ENCODE measurements at places on chromosomes 16 and 17. TPM values are rescaled to one million over a fixed set of nuclear protein-coding genes. Genes with fewer than 3 reads are reported as not detected.

The SDR42E2 gene
- not detected for total RNA-seq

The CORO1A gene
- total RNA-seq: 8.4 TPM

GRCh38 chr17:4506175-4506813 lies 7.6 kb downstream of the SPNS2 start:
- H3K36me3 ChIP-seq: no peaks in the 10 kb centered on the region
- no peaks in the 10 kb centered on the region for H3K27me3 ChIP-seq
- H3K4me3 ChIP-seq: no peak overlapping the region
- no peak overlapping the region for H3K27ac ChIP-seq
- no peak for DNase-seq
- H3K4me1 ChIP-seq: peaks cover 17% of the 10 kb centered on the region

DNA sequence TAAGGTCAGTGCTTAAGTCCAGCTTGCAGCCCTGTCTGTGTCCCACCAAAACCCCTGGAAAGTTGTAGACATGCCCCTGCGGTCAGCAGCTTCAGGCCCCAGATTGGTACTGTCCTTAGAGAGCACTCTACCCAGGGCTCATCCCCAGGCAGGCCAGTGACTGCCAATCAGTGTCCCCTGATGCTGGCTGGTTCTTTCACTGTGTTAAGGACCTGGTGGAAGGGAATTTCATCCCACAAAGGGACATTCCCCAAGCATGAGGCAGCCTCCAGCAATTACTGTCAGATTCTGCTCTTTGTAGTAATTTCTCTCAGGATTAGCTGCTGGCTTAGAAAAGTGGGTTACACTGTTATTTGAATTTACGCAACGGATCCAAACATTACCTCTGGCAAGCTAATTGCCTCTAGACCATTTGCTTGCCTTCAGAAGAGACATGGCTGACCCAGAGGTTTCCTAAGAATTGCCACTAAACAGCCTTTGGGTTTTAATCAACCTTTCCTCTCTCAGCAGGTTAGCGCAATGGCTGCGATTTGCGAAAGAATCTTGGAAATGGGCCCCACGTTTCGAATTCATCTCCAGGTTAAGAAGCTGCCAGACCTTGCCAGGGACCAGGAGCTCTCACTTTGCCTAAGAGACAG lies 5.9 kb downstream of the IRX6 start:
- H3K27ac ChIP-seq: no peak overlapping the region
- H3K4me3 ChIP-seq: no peak overlapping the region
- no peaks in the 10 kb centered on the region for H3K4me1 ChIP-seq
- no peaks in the 10 kb centered on the region for H3K27me3 ChIP-seq
- DNase-seq: no peak

DNA sequence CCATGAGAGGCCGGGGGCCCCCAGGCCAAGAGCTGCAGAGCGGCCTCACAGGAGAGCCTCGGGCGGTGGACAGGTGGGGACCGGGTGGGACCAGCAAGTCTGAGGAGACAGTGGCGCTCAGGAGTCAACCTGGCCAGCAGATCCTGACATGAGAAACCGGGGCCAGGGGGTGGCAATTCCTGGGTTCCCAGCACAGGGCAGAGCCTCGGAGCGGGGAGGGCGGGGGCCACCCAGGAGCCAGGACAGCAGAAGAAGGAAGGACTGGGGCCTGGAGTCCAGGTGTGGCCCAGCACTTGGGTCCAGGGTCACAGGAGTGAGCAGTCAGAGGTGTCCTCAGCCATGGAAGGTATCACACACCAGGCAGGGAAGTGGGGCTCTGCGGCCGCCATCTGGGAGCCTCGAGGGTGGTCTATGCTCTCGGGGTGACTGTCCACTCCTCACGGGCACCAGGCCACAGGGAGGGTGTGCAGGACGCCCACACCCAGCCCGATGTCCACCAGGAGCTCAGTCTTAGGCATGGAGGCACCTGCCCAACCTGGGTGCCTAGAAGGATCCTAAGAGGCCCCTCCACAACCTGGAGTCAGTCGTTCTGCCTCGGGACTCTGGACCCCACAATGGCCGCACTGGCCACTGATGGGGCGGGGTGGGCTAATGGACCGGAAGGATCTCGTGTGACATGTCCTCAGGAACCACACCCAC lies 29.1 kb downstream of the PIEZO1 start:
- DNase-seq: no peak
- peak overlapping the region; percentile 34 for H3K27ac ChIP-seq
- no peaks in the 10 kb centered on the region for H3K36me3 ChIP-seq
- no peaks in the 10 kb centered on the region for H3K27me3 ChIP-seq
- H3K4me3 ChIP-seq: peak overlapping the region; percentile 32

The PIRT gene
- not detected for total RNA-seq

DNA sequence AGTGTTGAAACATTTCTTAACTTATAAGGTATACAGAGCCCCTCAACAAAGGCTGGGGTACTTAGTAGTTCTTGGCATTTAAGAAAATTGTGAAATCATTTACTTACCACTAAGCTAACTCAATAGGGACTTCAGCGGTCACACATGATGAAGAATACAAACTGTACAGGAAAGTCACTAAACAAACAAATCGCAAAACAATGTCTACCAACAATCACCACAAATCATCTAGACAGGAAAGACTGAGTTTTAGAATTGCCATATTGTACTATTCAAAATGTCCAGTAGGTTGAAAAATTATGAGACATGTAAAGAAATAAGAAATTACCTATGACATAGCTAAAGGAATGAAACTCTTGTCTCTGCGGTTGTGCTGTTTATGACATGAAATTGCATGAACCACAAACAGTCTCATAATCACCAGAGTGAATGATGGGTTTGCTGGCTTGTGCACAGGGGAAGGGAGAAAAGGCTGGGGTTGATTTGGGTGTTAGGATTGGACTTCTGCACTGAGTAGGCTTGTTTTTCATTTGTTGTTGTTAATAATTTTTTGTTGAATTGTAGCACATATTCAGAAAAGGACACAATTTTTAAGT lies 441.1 kb upstream of the MON1B start:
- H3K4me1 ChIP-seq: peaks cover 16% of the 10 kb centered on the region
- H3K27me3 ChIP-seq: no peaks in the 10 kb centered on the region
- no peaks in the 10 kb centered on the region for H3K36me3 ChIP-seq
- peak overlapping the region; percentile 42 for H3K27ac ChIP-seq

GRCh38 chr17:64694207-64694606 lies 32.1 kb upstream of the SMURF2 start:
- H3K27ac ChIP-seq: peak overlapping the region; percentile 77
- H3K27me3 ChIP-seq: no peaks in the 10 kb centered on the region
- peaks cover 25% of the 10 kb centered on the region for H3K4me1 ChIP-seq
- DNase-seq: peak; percentile 99
- H3K36me3 ChIP-seq: no peaks in the 10 kb centered on the region

DNA sequence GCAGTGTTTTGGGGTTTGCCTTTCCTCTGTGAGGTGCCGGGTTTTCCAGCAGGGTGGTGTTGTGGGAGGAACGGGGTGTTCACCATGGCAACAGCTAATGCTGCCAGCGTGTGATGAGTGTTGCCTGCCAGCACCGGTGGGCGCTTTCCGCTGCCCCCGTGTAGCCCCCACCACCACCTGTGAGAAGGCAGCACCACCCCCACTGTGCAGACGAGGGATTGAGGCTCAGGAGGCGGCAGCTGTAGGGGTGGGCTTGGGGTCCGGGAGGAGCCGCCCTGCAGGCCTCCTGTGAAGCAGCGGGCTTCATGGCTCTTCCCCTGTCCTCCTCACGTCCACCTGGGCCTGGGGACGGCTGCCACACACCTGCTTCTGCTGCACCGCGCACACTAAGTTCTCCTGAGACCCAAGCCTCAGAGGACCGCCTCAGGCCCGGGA lies 5.2 kb downstream of the RAB40C start:
- H3K27ac ChIP-seq: no peak overlapping the region
- peaks cover 28% of the 10 kb centered on the region for H3K4me1 ChIP-seq
- no peak for DNase-seq
- H3K4me3 ChIP-seq: no peak overlapping the region
- H3K36me3 ChIP-seq: no peaks in the 10 kb centered on the region

DNA sequence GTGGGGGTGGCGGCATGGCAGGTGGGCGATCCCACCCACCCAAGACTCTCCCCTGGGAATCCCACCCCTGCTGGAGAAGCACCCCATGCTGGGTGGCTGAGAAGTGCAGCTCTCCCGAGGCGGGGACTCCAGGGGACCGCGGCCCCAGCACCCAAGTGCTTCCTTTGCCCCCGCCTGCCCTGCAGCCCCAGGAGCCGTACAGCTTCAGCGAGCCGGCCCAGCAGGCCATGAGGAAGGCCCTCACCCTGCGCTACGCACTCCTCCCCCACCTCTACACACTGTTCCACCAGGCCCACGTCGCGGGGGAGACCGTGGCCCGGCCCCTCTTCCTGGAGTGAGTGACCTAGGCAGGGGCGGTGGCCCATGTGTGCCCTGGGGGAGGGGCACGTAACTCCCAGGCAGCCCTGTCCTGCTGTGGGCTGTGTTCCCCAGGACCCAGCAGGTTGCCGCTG lies 11.7 kb downstream of the GAA start:
- H3K36me3 ChIP-seq: no peaks in the 10 kb centered on the region
- H3K27me3 ChIP-seq: no peaks in the 10 kb centered on the region
- no peak overlapping the region for H3K4me3 ChIP-seq

- DNase-seq: no peak
- no peaks in the 10 kb centered on the region for H3K27me3 ChIP-seq
- no peaks in the 10 kb centered on the region for H3K36me3 ChIP-seq
- peaks cover 8% of the 10 kb centered on the region for H3K4me1 ChIP-seq
- H3K4me3 ChIP-seq: no peak overlapping the region
- no peak overlapping the region for H3K27ac ChIP-seq
Observed at GRCh38 chr17:31111183-31111582, 16.4 kb downstream of the NF1 start.

The NPIPB13 gene
- 0.29 TPM for total RNA-seq

The TAC4 gene
- not detected for total RNA-seq

DNA sequence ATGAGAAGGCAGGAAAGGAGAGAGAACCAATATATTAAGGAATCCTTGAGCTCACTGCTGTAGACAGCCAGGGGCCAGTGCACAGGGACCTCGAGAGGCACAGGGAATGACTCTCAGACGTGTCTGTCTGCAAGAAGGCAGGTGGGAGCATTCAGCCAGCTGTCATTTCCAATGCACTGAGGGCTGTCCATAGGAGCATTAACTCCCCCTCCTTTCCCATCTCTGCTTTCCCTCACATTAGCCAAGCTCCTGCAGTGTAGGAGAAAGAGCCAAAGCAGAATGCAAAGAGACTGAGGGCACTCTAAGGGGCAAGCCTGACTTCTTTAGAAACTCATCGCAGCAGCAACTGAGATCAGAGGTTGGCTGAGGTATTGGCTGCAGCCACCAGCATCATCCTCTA lies 218.3 kb downstream of the CDH13 start:
- H3K4me3 ChIP-seq: no peak overlapping the region
- no peaks in the 10 kb centered on the region for H3K27me3 ChIP-seq
- no peak overlapping the region for H3K27ac ChIP-seq
- no peaks in the 10 kb centered on the region for H3K36me3 ChIP-seq

GRCh38 chr17:72561680-72562079 lies 440.9 kb downstream of the SOX9 start:
- H3K27ac ChIP-seq: peak overlapping the region; percentile 67
- DNase-seq: no peak
- H3K4me3 ChIP-seq: no peak overlapping the region
- peaks cover 15% of the 10 kb centered on the region for H3K4me1 ChIP-seq
- H3K27me3 ChIP-seq: no peaks in the 10 kb centered on the region

DNA sequence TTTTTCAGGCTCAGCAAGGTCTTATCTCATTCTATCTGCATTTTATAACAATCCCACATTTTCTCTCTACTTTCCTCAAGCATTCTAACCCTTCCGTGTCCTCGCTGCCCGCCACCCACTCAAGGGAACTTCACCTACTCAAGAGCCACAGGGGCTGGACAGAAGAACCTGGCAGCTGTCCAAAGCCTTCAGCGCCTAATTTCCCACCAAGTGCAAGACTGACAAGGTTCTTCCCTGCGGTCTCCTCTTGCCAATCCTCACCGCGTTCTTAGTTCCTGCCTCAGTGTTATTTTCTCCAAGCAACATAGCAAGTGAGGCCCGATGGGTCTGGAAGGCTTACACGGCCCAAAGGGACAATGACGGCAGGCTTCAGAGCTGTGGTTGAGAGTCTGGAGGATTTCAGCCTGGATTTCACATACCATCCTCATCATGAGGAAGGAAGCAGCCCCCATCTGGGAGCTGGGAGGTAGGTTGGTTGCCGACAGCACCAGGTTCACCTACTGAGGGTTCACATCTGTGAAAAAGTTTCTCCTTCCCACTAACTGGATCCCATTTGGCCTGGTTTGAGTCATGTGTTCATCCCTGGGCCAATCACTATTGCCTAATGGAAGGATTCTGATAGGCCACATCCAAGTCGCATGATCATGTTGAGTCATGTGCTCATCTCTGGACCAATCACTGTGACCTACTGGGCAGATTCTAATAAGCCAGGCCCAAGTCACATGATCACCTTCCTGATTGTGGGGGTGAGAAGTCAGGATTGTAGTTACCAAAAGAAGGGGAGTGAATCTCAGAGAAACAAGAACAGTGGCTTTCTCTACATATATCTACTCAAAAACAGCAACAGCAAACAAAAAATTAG lies 108.2 kb downstream of the N4BP1 start:
- H3K4me3 ChIP-seq: no peak overlapping the region
- H3K4me1 ChIP-seq: peaks cover 8% of the 10 kb centered on the region
- H3K27ac ChIP-seq: no peak overlapping the region
- H3K36me3 ChIP-seq: no peaks in the 10 kb centered on the region

The SLC2A4 gene
- total RNA-seq: 0.29 TPM
